ENCODE measurements at places on chromosomes 7 and 10. TPM values are rescaled to one million over a fixed set of nuclear protein-coding genes. Genes with fewer than 3 reads are reported as not detected.

DNA sequence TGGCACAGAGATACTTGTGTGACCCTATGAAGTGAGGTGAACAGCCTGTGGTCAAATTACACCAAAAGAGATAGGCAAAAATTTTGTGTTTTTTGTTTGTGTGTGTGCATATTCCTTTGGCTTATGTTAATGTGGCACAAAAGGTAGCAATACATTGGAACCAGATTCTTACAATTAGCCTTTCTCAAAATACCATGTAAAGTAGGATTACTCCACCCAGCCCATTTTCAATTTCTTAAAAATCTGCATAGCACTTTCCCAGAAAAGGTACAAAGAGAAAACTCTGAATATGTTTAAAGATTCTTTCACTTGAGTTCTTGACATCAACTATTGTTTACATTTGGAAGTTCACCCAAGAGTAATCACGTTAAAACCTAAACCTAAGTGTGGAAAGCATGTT is 157.3 kb upstream of the YAE1 start:
- H3K4me3 ChIP-seq, result no peak overlapping the region
- no peak overlapping the region for H3K27ac ChIP-seq
- DNase-seq, result no peak
- no peaks in the 10 kb centered on the region for H3K4me1 ChIP-seq
- H3K27me3 ChIP-seq, result no peaks in the 10 kb centered on the region
- no peaks in the 10 kb centered on the region for H3K36me3 ChIP-seq

DNA sequence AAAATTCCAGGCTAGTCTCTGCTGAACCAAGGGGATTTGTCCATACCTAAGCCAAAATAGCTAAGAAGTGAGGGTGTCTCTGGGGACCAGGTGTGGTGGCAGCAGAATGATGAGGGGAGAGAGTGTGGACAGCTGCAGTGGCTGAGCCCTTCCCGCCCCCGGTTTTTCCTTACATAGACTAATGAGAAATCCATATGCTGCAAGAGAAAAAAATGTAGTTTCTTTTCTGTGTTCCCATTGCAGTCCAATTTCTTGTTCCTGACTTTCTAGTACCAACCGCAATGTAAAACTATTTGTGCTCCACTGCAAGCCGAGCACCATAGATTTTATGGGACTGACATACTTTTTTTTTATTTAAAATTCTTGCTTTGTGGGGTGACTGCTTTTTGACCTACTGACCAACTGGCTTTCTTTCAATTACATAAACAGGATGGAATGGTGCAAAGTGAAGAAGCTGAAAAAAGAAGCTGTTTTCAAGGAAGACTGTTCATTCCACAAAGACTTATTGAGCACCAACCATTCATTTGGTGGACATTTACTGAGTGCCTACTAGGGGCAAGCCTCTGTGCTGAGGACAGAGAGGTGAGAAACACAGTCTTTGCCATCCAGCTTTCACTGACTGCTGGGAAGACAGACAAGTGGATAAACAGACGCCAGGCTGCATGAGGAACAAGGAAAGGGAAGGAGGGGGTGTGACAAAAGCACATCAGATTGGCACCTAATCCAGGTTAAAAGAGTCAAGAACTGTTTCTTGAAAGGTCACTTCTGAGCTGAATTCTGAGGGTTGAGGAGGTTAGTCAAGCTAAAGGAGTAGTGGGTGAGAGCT is 9.8 kb downstream of the CEP41 start:
- H3K27ac ChIP-seq, result no peak overlapping the region
- no peak for DNase-seq
- no peaks in the 10 kb centered on the region for H3K4me1 ChIP-seq
- no peaks in the 10 kb centered on the region for H3K27me3 ChIP-seq
- H3K36me3 ChIP-seq, result no peaks in the 10 kb centered on the region

Gene KLF14
- total RNA-seq, result not detected

GRCh38 chr10:113610631-113611601 is 52.9 kb downstream of the NRAP start:
- no peaks in the 10 kb centered on the region for H3K27me3 ChIP-seq
- no peaks in the 10 kb centered on the region for H3K36me3 ChIP-seq
- peaks cover 23% of the 10 kb centered on the region for H3K4me1 ChIP-seq
- no peak overlapping the region for H3K4me3 ChIP-seq

- H3K36me3 ChIP-seq, result no peaks in the 10 kb centered on the region
- H3K27me3 ChIP-seq, result no peaks in the 10 kb centered on the region
- DNase-seq, result peak; percentile 44
- H3K27ac ChIP-seq, result no peak overlapping the region
- no peak overlapping the region for H3K4me3 ChIP-seq
- H3K4me1 ChIP-seq, result peaks cover 3% of the 10 kb centered on the region
Observed at GRCh38 chr10:47361293-47361692, 13.1 kb downstream of the RBP3 start.

- no peaks in the 10 kb centered on the region for H3K4me1 ChIP-seq
- DNase-seq, result peak; percentile 89
- H3K36me3 ChIP-seq, result no peaks in the 10 kb centered on the region
- H3K27me3 ChIP-seq, result no peaks in the 10 kb centered on the region
Observed at GRCh38 chr10:44857363-44858016, 53.6 kb upstream of the TMEM72 start.

DNA sequence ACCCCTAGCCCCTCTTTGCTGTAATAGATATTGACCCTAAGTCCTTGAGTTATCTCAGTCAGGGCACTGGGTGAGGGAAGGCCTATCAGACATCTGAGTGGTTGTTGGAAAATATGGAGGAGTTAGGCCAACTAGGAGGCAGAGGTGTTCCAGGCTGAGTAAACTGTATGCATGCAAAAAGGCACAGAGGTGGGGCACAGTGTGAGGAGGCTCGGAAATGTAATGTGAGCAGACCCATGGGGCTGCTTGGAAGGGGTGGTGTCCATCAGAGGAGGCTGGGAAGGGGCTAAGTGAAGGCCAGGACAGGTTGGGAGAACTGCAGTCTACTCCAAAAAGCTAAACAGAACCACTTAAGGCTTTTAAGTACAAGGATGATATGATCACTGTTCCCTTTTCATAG is 323.2 kb upstream of the BMPER start:
- DNase-seq, result no peak
- H3K4me3 ChIP-seq, result no peak overlapping the region
- no peaks in the 10 kb centered on the region for H3K36me3 ChIP-seq
- H3K4me1 ChIP-seq, result no peaks in the 10 kb centered on the region

GRCh38 chr10:124032971-124033886 is 60.2 kb downstream of the CHST15 start:
- no peak for DNase-seq
- H3K4me1 ChIP-seq, result peaks cover 6% of the 10 kb centered on the region
- no peak overlapping the region for H3K4me3 ChIP-seq

Gene ZNF853
- total RNA-seq, result 5.5 TPM

DNA sequence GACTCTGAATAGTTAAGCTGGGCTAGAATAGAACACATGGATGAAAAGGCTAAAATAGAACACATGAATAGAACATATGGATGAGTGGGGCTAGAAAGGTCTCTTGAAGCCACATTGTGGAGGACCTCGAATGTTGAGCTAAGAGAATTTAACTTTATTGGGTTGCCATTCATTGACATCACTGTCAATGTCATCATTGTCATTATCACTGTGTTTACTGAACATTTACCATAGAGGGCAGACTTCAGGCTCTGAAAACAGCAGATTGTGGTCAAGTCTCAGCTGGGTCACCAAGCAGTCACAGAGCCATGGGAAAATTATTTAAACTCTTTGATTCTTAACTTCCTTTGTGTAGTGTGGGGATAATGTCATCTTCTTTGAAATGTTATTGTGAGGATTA is 80.4 kb downstream of the WDFY4 start:
- H3K27ac ChIP-seq, result no peak overlapping the region
- H3K36me3 ChIP-seq, result no peaks in the 10 kb centered on the region
- no peak for DNase-seq
- H3K27me3 ChIP-seq, result no peaks in the 10 kb centered on the region
- no peaks in the 10 kb centered on the region for H3K4me1 ChIP-seq
- no peak overlapping the region for H3K4me3 ChIP-seq

- H3K36me3 ChIP-seq, result no peaks in the 10 kb centered on the region
Observed at GRCh38 chr10:110779489-110779888, 92.2 kb upstream of the PDCD4 start.

Gene TECPR1
- 11.4 TPM for total RNA-seq

Gene NKX2-3
- total RNA-seq, result not detected

Gene CABCOCO1
- not detected for total RNA-seq

Gene ANKRD61
- 0.42 TPM for total RNA-seq

DNA sequence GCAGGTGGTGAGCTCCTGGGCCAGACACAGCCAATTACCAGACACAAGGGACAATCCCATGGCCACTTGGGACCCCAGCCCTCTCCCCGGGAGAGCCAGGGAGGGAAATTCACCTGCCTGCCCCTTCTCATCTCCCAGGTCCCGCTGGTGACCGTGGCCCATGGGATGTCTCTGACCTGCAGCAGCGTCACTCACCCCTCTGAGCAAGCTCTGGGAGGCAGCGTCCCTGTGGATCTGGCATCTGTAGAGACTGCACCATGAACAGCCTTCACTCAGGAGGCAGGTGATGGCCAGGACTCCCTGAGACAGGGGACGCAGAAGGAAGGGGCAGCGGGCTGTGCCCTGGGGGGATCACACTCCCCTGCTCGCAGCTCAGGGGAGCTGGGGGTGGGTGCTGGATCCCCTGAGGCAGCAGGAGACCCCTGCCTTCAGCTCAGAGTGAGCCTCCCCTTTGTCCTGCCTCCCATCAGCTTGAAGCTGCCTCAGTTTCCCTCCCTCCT is 90.8 kb downstream of the FOXL3 start:
- H3K27ac ChIP-seq, result no peak overlapping the region
- no peaks in the 10 kb centered on the region for H3K27me3 ChIP-seq
- H3K4me3 ChIP-seq, result no peak overlapping the region
- no peaks in the 10 kb centered on the region for H3K36me3 ChIP-seq
- no peak for DNase-seq

Gene OPALIN
- total RNA-seq, result not detected

Gene FUOM
- 22.0 TPM for total RNA-seq

- no peaks in the 10 kb centered on the region for H3K36me3 ChIP-seq
- peaks cover 19% of the 10 kb centered on the region for H3K27me3 ChIP-seq
- H3K4me1 ChIP-seq, result no peaks in the 10 kb centered on the region
- no peak for DNase-seq
- H3K27ac ChIP-seq, result no peak within 1 kb of the TSS
Observed at GRCh38 chr7:32957326-32958045, at the start of gene FKBP9. Gene FKBP9 (plus strand): TSS chr7:32957440. CDS start chr7:32957574, 134 bp downstream.

All from H1 (cell line).